ENCODE measurements at places on chromosomes 16 and 17.

- no peak for DNase-seq
These were observed 337.1 kb downstream of the CNTNAP4 start for GRCh38 chr16:76614269-76614668.

GRCh38 chr17:42131981-42132432 lies 9.4 kb downstream of the HSPB9 start:
- no peak for DNase-seq

- DNase-seq, result no peak
These were observed 8.0 kb upstream of the SPNS2 start for GRCh38 chr17:4490637-4491061.

- no peak for DNase-seq
These were observed 20.8 kb downstream of the ZP2 start for GRCh38 chr16:21190599-21190998.

DNA sequence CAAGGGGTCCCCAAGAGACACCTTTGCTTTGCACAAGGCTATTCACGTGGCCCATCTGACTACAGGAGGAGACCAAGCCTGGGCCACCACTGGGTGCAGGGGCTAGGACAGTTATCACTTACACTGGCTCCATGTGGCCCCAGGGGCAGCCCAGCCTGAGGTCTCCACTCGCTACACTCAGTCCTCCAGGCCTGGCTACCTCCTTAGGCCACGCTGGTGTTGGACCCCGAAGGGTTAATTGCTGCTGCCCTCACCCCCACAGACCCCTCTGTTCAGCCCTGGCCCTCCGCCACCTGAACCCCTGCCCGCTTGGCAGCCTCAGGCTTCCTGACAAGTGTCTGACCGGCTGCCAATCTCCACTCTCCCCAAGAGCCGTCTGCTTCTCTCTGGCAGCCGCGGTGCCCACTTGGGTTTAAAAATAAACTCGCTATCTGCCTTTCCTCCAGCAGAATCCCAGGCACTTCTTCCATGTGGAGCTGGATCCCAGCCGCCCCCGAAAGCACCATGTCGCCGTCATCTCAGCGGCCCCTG lies 27.8 kb downstream of the ADAM11 start:
- no peak for DNase-seq

GRCh38 chr16:342455-343213 lies 9.9 kb downstream of the AXIN1 start:
- DNase-seq, result no peak

- no peak for DNase-seq
These were observed 16.2 kb upstream of the MRC2 start for GRCh38 chr17:62611292-62611691.

DNA sequence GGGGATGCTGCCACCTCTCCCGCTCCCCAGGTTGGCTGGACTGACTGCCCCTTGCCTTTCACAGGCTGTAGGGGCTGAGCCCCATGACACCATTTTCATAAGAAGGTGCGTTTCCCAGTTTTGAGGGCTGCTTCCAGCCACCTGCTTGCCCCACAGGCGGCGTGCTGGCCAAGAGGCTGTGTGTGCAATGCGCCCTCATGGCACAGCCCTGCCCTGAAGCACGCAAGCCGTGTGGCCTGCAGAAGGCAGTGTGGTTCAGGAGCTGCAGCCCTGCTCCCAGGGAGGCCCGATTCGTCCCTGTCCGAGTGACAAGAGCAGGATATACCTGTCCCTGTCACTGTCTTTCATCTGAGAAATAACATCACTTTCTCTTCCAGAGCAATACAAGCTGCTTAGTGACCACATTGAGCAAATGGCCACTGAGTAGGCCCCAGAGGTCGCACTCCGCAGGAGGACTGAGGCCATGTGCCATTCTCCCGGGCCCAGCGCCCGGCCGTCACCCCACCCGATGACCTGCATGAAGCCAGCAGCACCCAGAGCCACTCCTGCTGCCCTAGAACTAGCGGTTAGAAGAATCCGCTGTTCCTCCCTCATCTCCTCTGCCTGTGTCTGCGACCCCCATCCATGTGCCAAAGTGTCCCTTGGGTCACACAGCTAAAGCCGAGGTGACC lies 24.2 kb downstream of the CIBAR2 start:
- DNase-seq, result no peak

GRCh38 chr16:68713361-68713760 lies 23.7 kb upstream of the CDH1 start:
- no peak for DNase-seq

DNA sequence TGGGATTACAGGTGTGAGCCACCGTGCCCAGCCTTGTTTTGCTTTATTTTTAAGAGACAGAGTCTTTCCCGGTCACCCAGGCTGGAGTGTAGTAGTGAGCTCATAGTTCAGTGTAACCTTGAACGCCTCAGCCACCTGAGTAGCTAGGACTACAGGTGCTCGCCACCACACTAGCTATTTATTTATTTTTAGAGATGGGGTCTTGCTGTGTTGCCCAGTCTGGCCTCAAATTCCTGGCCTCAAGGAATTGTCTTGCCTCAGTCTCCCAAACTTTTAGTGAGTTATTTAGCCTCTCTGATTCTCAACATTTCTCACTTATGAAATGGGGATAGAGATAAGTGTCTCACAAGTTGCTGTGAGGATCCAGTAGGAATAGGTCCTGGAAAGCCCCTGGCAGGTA lies 21.7 kb downstream of the FZD2 start:
- no peak for DNase-seq

DNA sequence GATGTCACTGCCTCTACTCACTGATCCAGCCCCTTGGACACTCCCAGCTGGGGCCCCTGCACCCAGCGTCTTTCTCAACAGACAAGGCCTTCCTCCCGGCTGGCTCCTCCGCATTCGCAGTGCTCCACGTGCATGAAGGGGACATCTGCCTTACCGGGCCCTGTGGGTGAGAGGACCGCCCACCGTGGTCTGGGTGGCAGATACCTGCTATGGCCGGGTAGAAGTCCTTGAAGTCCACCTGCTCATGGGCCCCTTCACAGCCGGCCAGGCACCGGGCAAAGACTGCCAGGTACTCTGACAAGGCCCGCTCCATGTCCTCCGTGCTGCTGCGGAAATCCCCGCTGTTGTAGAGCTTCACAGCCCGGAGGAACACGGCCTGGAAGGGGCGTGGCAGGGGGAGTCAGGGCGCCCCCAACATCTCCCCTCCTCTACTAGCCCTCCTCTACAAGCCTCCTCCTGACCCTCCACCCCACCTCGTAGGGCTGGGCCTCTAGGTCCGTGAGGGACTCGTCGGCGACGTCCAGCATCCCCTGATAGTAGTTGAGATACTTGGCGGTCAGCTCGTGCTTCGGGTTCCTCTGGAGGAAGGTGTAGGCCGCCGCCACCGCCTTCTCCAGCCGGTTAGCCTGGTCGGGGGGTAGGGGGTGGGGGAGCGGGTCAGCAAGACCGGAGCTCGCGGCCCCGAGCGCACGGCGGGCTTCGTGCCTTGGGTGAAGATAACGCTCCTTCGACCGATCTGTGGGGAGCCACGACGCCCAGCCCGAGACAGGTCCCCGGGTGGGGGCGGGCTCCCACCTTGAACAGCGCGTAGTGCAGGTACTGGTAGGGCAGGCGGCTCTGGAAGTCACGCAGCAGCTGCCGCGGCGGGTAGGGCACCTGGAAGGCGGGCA lies 845 bp downstream of the P3H4 start:
- DNase-seq, result no peak

DNA sequence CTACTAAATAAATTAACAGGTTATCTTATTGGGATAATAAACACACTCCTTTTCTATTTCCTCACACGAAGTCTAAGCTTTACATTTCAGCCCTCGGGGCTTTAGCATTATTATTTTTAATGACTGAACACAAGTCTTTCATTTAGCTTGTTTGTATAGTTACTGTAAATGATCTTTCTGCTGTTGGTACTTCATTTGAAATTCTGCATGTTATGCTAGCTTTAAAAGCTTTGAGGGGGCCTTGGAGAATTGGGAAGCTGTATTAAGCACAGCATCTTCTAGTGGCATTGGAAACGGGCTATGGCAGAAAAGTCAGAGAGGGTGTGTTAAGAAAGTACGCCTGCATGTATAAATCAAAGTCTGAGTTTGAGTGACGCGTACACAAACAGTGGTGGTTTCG lies 243.7 kb downstream of the FTO start:
- DNase-seq, result no peak

DNA sequence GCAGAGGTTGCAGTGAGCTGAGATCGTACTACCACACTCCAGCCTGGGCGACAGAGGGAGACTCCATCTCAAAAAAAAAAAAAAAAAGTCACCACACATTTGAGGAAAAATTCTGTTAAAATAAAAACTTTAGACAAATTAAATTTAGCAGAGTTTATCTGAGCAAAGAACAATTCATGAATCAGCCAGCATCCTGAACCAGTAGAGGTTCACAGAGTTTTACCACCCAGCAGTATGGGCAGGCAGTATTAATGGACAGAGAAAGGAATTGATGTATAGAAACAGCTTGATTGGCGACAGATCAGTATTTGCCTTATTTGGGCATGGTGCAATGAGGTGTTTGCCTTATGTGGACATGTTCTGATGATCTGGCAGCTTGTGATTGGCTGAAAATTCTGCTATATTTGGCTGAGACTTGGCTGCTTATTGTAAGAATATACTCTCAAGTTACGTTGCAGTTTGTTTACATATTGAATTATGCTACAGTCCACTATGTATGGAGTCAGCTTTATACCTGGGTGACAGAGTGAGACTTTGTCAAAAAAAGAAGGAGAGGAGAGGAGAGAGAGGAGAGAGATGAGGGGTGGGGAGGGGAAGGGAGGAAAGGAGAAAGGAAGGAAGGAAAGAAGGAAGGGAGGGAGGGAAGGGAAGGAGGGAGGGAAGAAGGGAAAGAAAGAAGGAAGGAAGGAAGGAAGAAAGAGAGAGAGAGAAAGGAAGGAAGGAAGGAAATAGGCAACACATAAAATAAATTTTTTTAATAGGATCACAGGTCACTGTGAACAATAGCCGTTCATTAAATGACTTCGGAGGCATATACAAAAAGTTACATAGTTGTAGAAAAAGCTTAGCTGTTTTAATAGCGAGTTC lies 14.6 kb downstream of the ABCC3 start:
- no peak for DNase-seq

GRCh38 chr16:3807425-3808123 lies 72.9 kb downstream of the CREBBP start:
- no peak for DNase-seq

- DNase-seq, result no peak
These were observed 1.1 kb upstream of the RAB11FIP4 start for GRCh38 chr17:31390426-31390747.

DNA sequence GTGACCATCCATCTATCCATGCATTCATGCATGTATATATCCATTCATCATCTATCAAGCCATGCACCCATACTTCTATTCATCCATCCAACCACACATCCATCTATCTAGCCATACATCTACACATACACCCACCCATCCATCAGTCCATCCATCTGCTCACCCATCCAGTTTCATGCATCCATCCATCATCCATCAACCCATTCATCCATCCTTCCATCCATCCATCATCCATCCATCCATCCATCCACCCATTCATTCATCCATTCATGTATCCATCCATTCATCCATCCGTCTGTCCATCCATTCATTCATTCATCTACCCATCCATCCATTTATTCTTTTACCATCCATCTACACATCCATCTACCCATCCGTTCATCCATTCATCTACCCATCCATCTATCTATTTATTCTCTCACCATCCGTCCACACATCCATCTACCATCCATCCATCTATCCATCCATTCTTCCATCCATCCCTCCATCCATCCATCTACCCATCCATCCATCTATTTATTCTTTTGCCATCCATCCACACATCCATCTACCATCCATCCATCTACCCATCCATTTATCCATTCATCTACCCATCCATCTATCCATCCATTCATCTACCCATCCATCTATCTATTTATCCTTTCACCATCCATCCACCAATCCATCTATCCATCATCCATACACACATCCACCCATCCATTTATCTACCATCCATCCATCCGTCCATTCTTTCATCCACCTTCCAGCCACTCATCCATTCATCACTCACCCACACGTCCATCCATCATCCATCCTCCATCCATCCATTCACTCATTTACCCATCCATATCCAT lies 3.2 kb downstream of the CCL17 start:
- no peak for DNase-seq

DNA sequence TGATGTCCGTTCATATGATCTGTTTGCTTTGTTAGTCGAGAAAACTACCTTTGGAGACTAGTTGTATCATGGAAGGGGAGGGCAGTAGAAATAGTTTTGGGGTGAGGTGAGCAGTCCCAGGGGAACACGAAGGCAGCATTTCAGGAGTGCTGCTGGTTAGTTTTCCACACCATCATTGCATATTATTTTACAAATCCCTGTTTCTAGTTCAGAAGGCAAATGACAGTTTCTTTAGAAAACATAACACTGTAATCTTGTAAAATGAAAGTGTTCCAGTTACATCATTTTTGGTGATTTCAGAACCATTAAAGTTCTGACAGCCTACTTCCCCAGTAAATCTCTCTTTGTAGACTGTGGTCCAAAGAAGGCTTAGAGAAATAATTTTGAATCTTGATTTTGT lies 25.4 kb downstream of the BANP start:
- no peak for DNase-seq

DNA sequence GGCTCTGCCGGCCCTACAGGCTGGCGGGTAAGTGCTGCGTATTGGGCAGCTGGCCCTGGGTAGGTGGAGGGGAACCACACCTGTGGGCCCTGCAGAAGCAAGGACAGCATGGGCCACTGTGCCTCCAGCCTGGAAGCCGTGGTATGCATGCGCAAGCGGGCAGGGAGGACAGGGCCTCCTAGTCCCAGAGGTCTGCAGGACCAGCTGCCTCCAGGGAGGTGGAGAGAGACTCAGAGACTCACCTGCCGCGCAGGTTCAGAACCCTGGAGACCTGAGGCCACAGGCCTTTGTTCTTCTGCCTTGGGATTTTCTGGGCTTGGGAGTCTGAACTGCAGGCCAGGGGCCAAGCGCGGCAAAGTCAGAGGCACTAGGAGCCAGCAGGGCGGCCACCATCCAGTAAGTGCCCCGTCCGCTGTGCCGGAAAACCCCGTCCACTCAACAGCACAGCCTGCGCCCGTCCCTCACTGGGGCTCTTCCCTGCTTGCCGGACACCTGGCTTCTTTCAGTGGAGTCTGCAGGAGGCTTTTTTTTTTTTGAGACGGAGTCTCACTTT lies 8.8 kb upstream of the RAB40C start:
- no peak for DNase-seq

GRCh38 chr17:41836550-41837196 lies 641 bp upstream of the NT5C3B start:
- no peak for DNase-seq

DNA sequence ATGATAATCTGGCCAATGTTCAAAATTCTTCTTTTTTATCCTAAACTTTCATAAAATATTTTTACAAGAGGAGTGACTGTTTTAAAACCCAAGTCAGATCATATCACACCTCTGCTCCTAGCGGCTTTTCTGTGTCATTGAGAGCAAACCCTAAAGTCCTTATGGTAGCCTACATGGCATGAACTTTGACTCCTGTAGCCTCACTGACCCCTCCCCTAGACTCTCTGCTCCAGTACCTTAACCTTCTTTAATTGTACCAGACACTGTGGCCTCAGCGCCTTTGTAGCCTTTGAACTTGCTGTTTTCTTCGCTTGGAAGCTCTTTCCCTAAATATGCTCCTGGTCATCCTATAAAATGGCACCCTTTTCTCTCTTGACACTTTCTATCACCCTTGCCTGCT lies 7.3 kb upstream of the SMPD3 start:
- no peak for DNase-seq
